PC-9 (cell line): ENCODE measurements at places on chromosomes 5 and 9. TPM values are rescaled to one million over a fixed set of nuclear protein-coding genes. Genes with fewer than 3 reads are reported as not detected.

The ROPN1L gene
- total RNA-seq: 7.1 and 10.3 TPM in 2 replicates

The HMMR gene
- 83.9 and 94.5 TPM in 2 replicates for total RNA-seq

The CXCL14 gene
- not detected in 2 replicates for total RNA-seq

The C9orf50 gene
- total RNA-seq: 0.38 TPM in 1 of 2 replicates, not detected in the other

The IL13 gene
- not detected in 2 replicates for total RNA-seq

The FOXI1 gene
- not detected in 2 replicates for total RNA-seq

The PFN3 gene
- not detected in 2 replicates for total RNA-seq

The CEP78 gene
- 37.8 and 38.3 TPM in 2 replicates for total RNA-seq

The CDX1 gene
- not detected in 2 replicates for total RNA-seq

The UGT3A2 gene
- total RNA-seq: not detected in 2 replicates

The SLC35D2 gene
- 27.6 and 34.4 TPM in 2 replicates for total RNA-seq

The LCN15 gene
- total RNA-seq: not detected in 2 replicates

The DND1 gene
- total RNA-seq: 1.2 and 2.0 TPM in 2 replicates

The SPINK6 gene
- total RNA-seq: not detected in 2 replicates

The HRH2 gene
- not detected in 2 replicates for total RNA-seq

The PLAC8L1 gene
- not detected in 2 replicates for total RNA-seq

The OGN gene
- total RNA-seq: not detected in 2 replicates

The SPATA31A1 gene
- total RNA-seq: not detected in 2 replicates

The ITK gene
- not detected in 2 replicates for total RNA-seq

The F2RL1 gene
- 34.5 and 34.6 TPM in 2 replicates for total RNA-seq

The BAG1 gene
- 21.9 and 35.5 TPM in 2 replicates for total RNA-seq

The AK1 gene
- 84.5 and 86.8 TPM in 2 replicates for total RNA-seq

The PCDHA10 gene
- total RNA-seq: not detected in 2 replicates

The IFNB1 gene
- total RNA-seq: not detected in 2 replicates

The GABRA1 gene
- total RNA-seq: not detected in 2 replicates

The CRAT gene
- total RNA-seq: 40.3 and 60.0 TPM in 2 replicates

The GCNT4 gene
- total RNA-seq: 1.1 and 1.4 TPM in 2 replicates

The RFESD gene
- total RNA-seq: 4.6 and 5.0 TPM in 2 replicates
